ENCODE measurements at places on chromosomes 7 and 10.

- no peak for DNase-seq
Measured at GRCh38 chr10:3901370-3901769, 116.4 kb upstream of the KLF6 start.

GRCh38 chr10:88982366-88982765 is 8.2 kb upstream of the FAS start:
- DNase-seq: no peak

- DNase-seq: no peak
Measured at GRCh38 chr10:95350830-95351228, 60.0 kb upstream of the PDLIM1 start.

DNA sequence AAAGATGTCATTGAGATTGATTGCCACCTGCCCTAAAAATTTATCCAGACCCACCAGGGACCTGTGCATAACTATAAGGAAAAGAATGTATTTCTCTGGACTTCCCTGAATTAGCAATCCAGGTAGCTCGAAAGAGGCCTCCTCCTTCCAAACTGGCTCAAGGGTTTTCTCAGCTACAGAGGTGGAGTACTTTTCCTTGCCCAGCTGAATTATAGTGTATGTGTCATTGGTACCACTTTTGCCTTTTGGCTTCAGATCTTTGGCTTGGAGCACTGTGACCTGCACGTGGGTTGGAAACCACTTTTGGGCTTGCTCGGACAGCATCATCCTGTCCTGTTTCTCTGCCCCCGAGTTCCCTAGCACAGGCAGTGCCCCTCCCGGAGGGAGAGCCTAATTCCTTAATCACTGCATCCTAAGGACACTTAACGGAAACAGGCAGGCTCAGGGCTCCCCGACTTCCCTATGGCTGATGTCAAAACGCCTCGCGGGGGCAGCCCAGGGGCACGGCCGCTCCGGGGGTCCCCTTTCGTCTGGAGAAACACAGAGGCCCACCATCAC is 825 bp downstream of the RAB11FIP2 start:
- DNase-seq: peak; percentile 62

- no peak for DNase-seq
Measured at GRCh38 chr7:88289564-88290025, 17.1 kb downstream of the STEAP4 start.

GRCh38 chr7:116451957-116452729 is 47.4 kb upstream of the CAV2 start:
- no peak for DNase-seq

DNA sequence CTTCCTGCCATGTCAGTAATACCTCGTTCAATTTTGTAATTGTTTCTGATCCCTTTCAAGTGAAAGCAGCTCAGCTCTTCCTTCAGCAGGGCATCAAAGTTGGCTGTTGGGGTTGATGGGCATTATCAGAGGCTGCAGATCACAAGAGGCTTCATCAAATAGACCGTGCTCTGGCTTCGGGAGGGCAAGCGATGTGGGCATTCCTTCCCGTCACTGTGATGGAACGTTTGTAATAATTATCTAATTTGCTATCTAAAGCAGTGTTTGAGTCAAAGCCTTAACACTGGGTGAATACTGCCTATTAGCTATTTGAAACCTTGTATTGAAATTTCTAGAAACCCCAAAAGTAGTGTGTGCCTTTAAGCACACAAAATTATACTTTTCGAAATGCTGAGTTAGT is 170.1 kb downstream of the OTUD1 start:
- no peak for DNase-seq

DNA sequence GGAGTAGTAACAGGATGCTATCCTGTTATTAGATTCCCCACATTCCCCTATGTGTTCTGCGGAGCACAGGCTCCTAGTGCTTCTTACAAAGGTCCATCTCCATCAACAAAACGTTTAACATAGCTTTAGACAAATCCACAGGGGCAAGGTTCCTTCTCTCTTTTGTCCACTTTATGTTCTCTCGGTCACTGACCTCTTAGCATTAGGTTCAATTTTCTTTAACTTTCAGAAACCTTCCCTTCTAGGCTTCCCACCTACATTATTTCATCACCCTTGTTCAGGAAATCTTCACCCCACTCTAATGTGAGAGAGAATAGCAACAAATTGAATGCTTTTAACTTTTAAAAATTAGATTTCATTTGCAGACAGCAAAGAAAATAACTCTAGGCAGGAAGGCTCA is 84.9 kb downstream of the DOCK4 start:
- DNase-seq: no peak

GRCh38 chr10:89235073-89235798 is 16.3 kb downstream of the LIPA start:
- DNase-seq: peak; percentile 80

DNA sequence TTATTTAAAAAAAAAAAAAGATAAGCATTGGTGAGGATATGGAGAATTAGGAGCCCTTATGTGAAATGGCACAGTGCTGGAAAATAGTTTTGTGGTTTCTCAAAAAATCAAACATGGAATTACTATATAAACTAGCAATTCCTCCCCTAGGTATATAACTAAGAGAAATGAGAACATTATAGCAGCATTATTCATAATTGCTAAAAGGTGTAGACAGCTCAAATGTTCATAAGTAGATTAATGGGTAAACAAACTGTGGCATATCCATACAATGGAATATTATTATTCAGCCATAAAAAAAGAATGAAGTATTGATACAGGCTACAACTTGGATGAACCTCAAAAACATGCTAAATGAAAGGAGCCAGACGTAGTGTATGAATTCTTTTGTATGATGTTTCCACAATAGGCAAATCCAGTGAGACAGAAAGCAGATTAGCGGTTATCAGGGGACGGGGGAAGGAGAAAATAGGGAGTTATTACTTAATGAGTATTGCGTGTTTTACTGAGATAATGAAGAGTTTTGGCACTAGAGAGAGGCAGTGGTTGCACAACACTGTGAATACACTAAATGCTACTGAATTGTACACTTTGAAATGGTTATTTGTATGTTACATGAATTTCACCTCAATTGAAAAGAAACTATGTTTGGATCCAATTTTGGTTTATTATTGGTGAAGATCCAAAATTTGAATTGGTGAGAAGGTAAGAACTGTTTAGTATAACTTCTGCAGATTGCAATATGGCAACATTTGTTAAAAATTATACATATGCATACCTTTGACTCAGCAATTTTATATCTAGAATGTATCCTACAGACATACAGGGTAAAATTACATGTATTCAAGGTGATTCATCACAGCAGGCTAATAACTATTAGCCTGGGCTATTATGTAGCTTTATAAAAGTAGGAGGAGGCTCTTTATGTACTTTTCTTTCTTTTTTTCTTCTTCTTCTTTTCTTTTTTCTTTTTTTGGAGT is 69.7 kb downstream of the VCL start:
- DNase-seq: no peak

- no peak for DNase-seq
Measured at GRCh38 chr10:126101736-126102135, 205.4 kb downstream of the FANK1 start.

- no peak for DNase-seq
Measured at GRCh38 chr10:43939389-43939938, 290.8 kb upstream of the ZNF32 start.

DNA sequence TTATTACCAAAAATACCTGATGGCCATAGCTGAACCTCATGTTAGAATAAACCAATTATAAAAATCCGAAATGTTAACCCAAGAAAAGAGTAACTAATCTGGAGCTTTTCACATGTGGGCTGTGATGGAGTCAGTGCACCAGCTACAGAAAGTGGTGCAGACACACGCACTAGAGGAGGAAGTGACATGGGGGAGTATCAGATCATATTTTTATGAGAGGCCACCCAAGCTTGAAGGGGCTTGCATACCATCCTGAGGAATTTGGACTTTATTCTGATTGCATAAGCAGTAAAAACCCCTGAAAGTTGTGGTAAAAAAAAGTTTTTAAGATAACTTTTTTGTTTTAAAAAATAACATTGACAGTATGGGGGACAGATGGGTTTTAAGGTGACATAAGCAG is 1148.5 kb upstream of the CELF2 start:
- DNase-seq: no peak

DNA sequence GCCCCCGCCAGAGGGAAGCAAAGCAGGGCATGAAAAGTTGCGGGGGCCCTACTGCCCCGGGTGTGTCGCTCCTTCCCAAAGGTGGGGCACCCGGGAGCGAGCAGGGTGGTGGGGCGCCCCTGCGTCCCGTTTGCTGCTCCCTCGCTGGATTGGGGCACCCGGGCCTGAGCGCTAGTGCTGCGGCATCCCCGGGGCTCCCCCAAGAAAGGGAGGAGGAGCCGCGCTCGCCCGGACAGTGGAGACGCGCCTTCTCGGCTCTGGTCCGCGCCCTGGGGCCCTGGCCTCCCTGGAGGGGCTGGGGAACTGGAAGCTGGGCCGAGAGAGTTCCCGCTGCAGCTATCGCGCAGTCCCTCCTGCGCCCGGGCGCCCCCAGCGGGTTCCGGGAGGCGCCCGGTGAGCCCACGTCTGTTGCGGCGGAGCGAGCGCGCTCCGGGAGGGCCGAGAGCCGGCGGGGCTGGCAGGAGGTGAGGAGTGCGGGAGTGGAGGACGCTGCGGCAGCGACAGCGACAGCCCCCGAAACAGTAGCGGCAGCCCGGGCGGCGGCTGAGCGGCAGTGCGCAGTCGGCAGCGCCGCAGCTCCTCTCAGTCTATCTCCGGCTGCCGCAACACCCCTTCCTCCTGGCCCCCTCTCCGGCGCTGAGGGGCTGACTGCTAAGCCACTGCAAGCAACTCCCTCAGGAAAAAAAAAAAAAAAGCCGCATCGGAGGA is 504 bp upstream of the BMPER start:
- peak; percentile 4 for DNase-seq

GRCh38 chr10:68043030-68043429 is 32.1 kb downstream of the HERC4 start:
- DNase-seq: no peak

DNA sequence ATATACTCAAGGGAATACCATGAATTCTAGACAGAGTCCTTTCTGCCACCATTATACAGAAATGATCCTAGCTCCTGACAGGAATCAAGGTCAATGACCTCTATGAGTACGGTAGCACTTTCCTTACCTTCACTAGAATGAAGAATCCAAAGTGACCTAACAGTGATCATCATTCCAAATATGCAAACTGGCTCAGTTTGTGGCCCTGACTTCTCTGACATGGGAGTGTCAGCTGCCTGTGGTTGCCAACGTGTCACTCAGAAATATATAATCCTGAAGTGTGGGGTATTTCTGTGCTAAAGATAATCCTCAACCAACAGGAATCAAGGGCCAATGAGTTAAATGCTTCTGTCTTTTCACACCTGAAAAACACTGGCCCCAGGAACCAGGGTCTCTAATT is 45.7 kb downstream of the COPG2 start:
- DNase-seq: no peak

GRCh38 chr10:3568392-3568791 is 216.6 kb downstream of the KLF6 start:
- DNase-seq: no peak

- DNase-seq: no peak
Measured at GRCh38 chr10:71392791-71393781, 3.6 kb upstream of the CDH23 start.

DNA sequence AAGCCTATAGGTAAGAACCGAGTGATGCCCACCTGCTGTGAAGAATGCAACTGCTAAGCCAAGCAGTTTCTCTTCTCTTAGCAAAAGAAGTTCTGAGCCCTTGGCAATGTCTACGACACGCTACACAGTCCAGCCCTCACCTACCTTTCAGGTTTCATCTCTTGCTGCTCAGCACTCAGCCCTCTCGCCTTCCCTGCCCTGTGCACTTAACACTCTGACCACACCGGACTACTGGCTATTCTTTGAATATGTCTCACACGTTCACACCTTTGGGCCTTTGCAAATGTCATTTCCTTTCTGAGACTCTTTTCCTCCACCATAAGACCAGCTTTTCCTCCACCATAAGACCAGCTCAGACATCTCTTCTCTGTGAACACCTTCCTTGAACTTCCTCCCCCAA is 67.0 kb upstream of the ITGB1 start:
- DNase-seq: no peak

- DNase-seq: peak; percentile 45
Measured at GRCh38 chr10:60114765-60115586, 208.6 kb upstream of the CCDC6 start.

DNA sequence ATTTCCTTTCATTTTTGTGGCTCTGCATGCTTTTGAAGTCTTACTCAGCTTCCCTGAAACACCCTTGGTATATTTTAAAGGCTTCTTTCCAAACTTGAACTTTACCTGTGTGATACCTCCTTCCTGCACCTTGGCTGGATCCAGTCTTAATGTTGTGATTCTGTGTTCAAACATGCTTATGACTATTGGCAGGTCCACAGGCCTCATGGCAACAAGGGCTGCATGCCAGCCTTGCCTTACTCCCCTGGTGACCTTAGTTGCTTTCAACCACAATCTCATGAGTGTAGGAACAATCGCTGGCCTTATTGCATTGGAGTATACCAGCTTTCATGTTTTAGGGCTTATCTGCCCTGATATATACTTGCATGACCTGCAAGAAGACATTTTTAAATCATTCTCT is 238.7 kb downstream of the KIF20B start:
- no peak for DNase-seq

DNA sequence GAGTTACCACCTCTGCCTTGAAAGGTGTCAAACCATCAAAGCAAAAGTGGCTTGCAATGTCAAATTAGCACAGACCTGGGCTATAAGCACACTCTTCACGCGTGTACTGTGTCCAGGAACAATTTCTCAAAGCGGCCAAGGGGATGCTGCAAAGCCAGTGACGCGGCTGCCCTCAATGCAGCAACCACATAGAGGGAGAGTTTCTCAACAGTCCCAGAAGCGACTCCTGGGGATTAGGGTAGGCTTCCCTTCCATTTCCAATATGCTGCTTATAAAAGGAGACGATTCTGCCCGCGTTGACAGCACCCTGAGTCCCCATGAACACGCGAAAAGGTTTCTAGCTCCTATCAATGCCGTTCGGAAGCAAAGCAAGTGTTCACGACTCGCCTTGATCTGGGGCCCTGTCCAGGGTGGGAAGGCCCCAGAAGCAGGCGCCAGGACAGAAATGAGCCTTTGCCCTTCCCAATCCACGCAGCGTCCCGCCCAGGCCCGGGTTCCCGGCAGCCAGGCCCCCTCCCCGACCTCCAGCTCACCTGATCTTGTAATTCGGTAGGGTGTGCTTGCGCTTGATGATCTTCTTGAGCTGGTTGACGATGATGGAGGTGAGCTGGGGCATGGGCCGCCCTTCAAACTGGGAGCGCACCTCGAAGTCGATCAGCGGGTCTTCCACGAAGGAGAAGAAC is 1.3 kb downstream of the PDZD8 start:
- peak; percentile 12 for DNase-seq
